ENCODE measurements at places on chromosomes 5 and 9.

DNA sequence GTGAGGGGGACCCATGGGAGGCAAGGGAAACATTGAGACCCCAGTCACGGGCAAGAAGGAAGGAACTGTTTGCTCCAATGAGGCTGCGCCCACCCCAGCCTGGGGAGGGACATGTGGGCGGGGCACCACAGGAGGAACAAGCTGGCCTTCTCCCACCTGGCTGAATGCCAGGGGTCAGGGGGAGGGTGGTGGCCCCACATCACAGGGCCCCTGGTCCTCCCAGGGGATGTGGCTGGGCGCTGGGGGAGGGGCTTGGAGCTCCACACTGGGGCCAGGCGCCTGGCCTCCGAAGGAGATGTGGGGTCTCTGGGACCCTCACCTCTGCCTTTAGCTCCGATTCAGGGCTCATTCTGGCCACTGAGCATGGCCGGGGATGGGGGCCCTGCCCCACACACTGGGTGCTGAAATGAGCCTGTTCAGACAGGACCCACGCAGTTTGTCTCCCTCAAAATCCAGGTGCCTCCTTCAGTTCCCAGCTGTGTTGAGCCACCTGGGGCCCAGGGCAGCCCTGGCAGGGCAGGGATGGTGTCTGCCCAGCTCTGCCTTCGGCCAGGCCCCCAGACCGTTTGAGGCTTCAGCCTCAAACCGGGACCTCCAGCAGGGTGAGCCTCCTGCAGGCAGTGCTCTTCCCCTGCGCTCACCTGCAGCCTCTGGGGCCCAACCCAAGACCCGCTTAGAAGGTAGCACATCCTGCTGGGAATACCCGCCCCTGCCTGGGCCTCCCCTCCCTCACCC lies 33.2 kb upstream of the NOTCH1 start:
- DNase-seq: no peak

- DNase-seq: no peak
These were observed 51.5 kb upstream of the UBAC1 start for GRCh38 chr9:136012651-136013050.

GRCh38 chr5:88785746-88786565 lies 97.0 kb downstream of the MEF2C start:
- peak; percentile 69 for DNase-seq

GRCh38 chr9:89080193-89080592 lies 88.9 kb downstream of the S1PR3 start:
- DNase-seq: no peak

- DNase-seq: no peak
These were observed 31.2 kb upstream of the TARS1 start for GRCh38 chr5:33409435-33410170.

GRCh38 chr5:148147415-148147814 lies 20.9 kb upstream of the SPINK14 start:
- DNase-seq: no peak

DNA sequence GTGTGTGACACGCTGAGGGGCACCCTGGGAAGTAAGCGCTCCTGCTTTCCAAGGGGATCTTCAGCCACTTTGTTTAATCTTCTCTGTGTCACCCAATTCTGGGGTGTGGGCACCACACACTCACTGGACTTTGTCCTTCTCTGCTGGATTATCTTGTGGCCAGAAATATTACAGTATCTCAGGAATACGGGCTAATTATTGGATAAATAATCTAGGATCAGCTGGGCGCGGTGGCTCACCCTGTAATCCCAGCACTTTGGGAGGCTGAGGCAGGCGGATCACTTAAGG lies 50.9 kb downstream of the COL5A1 start:
- DNase-seq: no peak

GRCh38 chr5:131825404-131826013 lies 28.7 kb upstream of the FNIP1 start:
- DNase-seq: no peak

GRCh38 chr9:3956899-3957298 lies 343.0 kb downstream of the GLIS3 start:
- no peak for DNase-seq

DNA sequence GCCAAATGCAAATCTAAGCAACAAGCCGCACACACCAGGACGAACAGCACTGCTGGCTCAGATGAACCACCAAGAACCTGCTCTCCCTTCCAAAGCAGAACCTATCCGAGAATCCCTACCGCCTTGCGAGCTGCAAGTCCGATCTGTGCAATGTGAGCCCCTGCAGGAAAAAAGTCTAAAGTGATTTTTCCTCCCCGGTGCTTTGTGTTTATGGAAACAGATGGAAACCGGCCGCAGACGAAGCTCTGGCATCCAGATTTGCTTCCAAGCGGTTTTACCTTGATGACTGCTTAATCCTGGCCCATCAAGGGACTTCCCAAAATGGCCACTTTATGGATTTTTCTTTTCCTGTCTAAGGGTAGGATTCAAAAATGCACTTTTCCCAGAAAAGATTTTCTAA lies 112.5 kb downstream of the VAV2 start:
- DNase-seq: no peak

DNA sequence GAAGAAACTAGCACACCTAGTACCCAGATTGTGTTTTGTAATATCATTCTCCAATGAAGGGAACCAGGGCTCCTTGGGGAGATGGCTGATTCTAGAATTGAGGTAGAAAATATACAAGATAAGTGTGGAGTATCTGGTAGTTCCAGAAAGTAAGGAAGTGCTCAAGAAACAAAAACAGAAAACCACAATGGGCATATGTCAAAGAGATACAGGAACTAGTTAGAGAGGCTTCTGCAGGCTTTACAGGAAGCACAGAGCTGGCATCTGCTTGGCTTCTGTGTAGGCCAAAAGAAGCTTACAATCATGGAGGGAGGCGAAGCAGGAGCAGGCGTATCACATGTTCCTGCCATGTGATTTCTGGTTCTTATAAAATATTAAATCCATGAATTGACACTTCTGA lies 105.7 kb upstream of the TMEM161B start:
- DNase-seq: no peak

DNA sequence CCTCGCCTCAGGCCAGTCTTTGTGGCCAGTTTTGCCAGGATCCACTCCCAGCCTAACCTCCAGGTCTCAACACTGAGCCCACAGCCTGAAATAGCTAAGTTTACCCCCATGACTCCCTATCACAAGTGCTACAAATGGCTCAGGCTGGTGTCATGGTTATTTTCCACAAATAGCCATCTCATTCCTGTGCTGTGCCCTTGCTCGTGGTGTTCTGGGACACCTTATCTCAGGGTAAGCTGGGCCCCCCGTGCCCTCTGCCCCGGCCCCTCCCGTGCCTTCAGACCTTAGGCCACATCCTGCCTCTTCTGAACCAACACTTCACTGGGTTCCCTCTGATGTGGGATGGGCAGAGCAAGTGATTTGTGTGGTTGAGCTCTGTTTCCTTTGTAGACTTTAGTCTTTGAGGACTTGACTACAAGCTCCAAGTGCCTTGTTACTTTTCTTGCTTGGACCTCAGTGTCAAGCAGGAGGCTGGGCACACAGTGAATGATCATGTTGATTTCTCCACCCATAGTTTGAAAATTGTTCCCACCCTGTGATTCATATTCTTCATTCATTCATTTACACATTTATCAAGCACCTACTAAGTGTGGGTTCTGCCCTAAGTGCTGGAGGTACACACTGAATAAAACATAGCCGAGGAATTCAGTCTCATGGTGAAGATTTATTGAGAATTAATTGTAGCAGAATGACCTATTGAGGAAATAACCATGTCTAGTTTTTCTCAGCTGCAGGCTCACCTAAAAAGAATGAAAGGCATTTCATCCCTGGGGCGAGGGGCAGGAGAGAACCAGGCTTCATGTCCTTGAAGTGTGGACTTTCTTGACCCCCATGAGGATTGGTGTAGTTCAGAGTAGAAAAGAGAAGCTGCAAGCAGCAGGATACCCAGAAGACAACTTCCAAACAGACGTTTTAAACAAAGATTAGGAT lies 84.5 kb upstream of the CTNNA1 start:
- DNase-seq: no peak

DNA sequence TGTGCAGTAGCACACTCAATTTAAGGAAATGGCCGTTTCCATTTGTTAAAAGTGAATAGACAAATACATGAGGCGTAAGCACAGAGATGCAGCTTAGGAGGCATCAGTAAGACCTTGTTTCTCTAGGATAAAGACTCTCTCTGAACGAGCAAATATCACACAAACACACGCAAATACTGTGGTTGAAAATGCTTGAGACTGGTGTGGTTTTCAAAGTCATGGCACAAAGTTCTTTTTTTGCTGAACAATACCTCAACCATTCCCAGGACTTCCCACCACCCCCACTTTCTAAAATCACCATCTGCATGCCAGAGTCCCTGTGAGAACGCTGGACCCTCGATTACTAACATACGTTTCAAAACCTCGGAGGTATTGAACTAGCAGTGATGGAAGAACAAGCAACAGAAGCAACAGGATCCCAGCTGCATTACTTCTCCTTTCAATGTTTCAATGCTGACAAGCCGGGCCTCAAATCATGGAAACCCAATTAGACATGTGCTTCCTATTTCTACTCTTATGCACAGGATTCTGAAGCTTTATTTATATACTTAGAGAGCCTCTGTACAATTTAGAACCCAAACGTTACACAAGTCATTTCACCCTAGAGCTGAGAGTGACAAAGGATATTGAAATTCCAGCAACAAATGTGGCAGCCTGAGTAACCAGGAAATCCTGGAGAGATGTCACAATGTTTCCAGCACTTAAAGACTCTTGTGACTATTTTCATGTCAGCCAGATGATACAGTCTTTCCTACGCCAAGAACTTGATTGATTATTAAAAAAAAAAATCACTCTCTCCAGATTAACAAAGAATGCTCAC lies 63.9 kb downstream of the CDC14B start:
- DNase-seq: no peak

DNA sequence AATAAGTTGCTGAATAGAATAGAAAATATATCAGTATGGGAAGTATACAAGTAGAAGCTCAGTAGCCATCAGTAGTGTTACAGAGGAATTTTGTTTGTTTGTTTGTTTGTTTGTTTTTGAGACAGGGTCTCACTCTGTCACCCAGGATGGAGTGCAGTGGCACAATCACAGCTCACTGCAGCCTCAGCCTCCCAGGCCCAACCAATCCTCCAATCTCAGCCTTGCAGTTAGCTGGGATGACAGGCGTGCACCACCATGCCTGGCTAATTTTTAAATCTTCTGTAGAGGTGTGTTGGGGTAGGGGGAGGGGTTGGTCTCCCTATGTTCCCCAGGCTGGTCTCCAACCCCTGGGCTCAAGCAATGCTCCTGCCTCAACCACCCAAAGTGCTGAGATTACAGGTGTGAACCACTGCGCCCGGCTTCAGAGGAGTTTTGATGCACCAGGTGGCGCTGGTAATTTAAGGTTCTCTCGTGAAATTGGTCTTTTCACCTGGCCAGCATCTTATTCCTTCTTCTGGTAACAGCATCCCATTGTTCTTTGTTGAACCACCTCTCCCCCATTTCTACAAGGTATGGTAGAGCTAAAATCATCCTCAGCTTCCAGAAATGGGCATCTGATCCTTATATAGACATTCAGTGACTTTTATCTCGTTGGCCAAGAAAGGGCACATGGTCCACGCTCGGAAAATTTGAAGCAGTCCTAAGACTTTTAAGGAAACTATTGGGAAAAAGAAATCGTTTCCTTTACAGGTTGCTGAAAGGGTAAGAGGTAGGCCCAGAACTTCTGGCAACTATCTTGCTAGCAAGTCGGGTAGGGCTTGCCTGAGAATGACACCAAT lies 157.1 kb downstream of the ARRDC3 start:
- peak; percentile 31 for DNase-seq

DNA sequence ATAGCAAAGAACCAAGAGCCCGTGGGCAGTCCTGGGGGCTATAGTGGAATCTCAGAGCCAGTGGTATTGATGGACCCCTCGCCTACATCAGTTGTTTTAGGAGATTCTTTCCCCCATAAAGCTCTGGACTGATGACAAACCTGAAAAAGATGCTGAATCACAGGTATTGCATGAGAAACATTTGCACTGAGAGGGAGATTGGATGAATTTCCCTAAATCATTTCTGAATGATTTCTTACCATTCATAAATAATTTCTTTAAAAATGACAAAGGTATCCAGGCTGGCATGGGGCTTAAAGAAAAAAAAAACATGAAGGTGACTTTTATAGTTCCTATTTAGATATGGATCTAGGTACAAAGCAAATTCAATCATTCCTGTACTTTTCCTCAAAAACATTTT lies 54.0 kb upstream of the SLIT3 start:
- DNase-seq: no peak

- DNase-seq: peak; percentile 85
These were observed 810 bp downstream of the VPS13A start for GRCh38 chr9:77177894-77178794.

GRCh38 chr5:390623-391491 lies 52.1 kb upstream of the EXOC3 start:
- no peak for DNase-seq

GRCh38 chr5:122494109-122494508 lies 182.1 kb downstream of the SNCAIP start:
- no peak for DNase-seq

- DNase-seq: no peak
These were observed 356.9 kb upstream of the WWC1 start for GRCh38 chr5:167934551-167934971.

- DNase-seq: peak; percentile 27
These were observed 19.1 kb downstream of the PTGS1 start for GRCh38 chr9:122389799-122390481.

DNA sequence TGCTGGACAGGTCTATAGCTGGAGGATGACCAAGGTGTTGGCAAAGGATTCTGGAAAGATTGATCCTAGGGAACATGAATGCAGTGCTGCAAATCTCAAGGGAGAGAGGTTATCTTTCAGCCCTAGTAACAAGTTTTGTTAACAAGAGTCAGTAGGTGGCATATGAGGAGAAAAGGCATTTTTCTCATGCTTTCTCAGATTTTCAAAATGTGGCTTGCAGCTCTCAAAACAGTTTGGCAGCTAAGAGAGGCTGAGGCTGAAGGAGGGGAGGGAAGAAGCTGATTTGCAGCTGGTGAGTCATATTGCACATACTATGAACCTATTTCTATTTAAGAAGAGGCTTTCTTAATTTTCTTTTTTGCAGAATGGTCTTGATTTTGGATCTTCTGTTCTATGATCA lies 64.3 kb upstream of the PCA3 start:
- no peak for DNase-seq

DNA sequence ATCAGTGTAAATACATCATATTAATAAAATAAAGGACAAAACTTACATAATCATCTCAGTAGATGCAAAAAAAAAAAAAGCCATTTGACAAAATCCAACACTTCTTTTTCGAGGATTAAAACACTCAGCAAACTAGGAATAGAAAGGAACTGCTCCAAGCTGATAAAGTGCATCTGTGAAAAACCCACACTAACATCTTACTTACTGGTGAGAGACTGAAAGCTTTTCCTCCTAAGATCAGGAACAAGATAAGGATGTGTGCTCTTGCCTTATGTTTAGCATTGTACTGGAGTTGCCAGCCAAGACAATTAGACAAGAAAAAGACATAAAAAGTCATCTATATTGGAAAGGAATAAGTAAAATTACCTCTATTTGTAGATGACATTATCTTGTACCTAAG lies 120.2 kb upstream of the SAP30L start:
- no peak for DNase-seq

- DNase-seq: no peak
These were observed 292.9 kb upstream of the PUM3 start for GRCh38 chr9:3136686-3137346.
